ENCODE measurements at places on chromosomes 6 and 20.

- peak; percentile 82 for DNase-seq
Observed at GRCh38 chr6:130885392-130886192, 58.4 kb downstream of the SMLR1 start.

DNA sequence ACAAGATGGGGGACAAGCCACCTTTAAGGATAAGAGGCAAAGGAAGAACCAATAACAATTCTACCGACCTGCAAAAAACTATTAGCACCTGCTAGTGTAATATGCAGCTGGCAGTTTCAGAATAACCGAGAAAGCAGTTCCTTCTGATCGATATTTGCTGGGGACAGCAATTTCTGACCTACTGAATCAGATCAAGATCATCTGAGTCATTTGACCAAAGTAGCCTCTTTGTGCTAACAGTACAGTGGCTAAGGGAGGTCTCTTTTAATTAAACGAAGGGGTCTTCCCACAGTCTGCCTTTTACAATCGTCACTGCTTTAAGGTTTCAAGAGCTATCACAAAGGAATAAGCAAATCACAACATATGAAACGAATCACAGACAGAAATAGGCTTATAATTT is 318.9 kb downstream of the BTBD9 start:
- no peak for DNase-seq

- no peak for DNase-seq
Observed at GRCh38 chr20:62387219-62387913, 463 bp downstream of the RPS21 start.

- no peak for DNase-seq
Observed at GRCh38 chr6:149833651-149834050, 30.5 kb downstream of the LRP11 start.

DNA sequence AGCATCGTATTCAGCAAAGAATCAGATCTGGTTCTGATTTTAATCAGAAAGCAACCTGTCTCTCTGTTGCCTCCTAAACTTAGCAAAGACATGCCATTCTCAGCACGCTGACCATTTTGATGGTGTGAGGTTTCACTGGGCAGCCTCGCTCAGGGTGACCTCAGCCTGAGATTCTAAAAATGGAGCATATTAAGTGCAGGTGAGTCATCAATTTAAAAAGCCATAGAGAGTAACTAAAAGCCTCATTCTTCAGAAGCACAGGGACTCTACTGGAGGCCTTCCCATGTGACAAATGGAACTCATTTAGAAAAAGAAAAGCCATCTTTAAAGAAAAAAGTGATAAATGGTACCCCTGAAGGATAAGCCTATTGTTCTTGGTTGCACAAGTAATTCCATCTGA is 91.3 kb downstream of the FILIP1 start:
- DNase-seq: peak; percentile 88

GRCh38 chr6:170102038-170102437 is 188.8 kb downstream of the DLL1 start:
- no peak for DNase-seq

DNA sequence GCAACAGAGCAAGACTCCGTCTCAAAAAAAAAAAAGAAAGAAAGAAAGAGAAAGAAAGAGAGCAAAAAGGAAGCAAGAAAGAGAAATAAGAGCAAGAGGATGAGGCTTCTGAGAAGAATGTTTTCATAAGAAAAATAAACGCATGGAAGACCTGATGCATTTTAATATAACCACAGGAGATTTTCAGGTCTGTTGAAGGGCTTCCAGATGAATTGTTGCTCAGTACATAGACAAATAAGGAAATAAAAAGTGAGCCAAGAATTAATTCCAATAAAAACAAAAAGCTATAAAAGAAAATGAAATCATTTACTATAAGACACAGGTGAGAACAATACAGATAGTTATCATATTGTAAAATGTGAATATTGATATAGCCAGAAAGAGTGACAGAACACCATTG is 43.5 kb downstream of the PERP start:
- no peak for DNase-seq

DNA sequence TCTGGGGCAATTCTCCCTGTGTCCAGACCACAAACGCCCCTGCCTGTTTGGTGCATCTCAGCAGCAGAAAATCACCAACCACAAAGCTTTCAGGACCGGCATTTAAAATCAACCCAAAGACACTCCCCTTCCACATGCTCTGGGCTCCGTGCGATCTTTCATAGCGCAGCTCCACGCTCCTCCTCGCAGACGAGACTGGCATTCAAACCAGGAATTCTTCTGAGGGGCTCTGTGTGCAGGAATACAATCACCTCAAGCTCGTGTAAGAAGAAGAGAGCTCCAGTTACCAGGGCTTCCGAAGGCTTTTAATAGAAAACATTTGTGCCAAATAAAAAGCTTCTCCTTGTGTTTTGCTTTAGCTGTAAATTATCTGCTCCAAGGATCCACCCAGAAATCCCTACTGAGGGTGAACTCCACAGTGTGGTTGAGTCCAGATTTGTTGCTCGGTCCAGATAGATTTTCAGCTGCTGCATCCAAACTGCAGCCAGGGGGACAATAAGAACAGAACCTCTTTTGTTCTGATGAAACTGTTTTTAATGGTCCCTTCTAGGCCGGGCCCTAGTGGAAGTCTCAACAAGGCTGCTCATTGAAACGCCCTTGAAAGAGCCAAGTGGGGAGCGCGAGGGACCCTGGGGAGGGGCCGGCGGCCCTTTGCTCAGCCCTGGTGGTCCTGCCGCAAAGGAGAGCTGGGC is 16.4 kb upstream of the BMP7 start:
- no peak for DNase-seq

- no peak for DNase-seq
Observed at GRCh38 chr6:31397901-31398525, 5.4 kb upstream of the MICA start.

DNA sequence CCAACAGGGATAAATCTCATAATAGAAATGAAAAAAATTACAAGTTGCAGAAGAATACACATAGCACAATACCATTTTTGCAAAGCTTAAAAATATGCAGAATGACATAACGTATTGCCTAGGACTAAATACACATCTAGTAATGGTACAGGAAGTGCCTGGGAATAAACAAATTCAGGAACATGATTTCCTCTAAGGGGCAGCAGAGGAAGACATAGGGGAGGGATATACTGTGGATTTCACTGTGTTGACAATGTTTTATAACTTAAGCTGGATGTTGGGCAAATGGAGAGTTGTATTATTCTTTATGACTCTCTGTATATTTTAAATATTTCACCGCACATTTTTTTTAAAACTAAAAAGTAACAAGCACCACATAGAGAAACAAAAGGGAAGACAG is 5.6 kb upstream of the GLO1 start:
- no peak for DNase-seq

DNA sequence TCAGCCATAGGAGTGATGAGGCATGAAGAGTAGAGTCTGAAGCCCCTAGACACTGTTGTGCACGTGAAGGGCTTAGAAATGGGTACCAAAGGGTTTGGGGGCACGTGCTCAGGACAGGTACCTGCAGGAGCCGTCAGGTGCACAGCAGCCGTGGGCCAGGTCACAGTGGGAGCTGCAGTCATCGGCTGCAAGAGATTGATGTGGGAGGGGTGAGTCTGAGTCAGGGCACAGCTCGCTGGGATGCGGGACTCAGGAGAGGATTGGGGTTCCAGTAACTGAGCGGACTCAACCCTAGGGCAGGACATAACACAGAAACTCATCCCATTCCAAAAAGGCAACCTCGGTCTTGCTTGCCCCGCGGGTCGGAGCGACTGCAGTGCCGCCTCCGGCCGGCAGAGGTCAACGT is 1.1 kb downstream of the DLK2 start:
- no peak for DNase-seq

- DNase-seq: no peak
Observed at GRCh38 chr6:82084324-82084920, 163.1 kb downstream of the IBTK start.

DNA sequence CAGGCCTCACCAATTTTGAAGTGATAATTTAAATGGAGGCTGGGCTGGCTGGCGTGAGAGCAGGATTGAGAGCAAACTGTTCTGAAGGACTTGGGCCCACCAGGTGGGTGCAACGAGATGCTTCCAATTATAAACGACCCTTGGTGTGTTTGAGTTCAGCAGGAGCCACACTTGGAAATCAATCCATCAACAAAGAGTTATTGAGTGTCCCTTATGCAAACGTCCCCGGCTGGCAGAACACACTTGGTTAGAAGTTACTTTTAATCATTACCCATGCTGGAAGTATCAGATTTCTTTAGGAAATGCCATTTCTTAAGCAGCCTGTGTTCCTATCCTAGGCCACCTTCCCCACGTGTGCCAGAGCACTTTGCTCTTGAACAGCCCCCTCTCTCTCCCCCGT is 37.8 kb upstream of the ZNF831 start:
- DNase-seq: no peak

DNA sequence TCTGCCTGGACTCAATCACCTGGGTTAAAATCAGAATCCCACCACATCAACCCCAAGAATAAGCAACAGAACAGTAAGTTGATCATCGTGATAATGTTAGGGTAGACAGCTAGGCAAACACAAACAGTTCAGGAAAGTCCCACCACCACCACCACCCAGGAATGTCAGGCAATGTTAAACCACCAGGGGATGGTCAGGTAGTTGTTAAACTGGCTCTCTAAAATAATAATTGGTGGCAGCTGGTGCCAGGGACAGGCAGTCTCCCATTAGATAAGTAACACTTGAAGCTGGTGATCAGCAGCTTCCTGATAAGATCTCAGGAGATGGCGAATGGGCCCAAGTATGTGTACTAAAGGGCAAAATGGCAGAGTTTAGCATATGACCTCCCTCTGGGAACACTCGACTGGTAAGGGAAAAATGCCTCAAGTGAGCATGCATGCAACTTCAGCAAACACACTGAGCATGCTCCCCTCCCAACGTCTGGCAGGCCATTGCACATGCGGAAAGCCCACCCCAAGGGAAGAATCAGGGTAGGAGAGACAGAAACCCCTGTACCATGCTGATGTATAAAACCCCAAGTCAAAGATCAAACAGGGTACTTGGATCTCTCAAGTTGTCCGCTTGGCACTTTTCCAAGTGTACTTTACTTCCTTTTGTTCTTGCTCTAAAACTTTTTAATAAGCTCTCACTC is 66.6 kb downstream of the IPCEF1 start:
- no peak for DNase-seq

- DNase-seq: no peak
Observed at GRCh38 chr20:215796-216195, 11.3 kb upstream of the DEFB129 start.

DNA sequence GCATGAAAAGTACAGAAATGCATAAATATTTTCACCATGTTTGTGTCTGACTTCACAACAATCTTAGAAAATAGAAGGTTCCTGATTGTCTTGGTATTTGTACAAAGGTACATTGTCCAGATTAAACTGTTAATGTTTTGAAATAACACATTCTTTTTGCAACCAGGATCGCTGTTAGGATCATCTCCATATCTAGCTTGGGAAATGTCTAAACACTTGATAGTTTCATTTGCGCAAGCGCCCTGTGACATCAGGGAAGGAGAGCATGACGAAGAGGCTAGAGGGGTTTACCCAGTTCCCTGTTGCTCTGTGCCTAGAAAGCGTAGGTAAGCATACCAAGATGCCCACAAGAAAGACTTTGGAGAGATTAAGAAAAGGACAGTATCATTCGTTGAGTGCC is 19.4 kb downstream of the ALDH8A1 start:
- no peak for DNase-seq

- no peak for DNase-seq
Observed at GRCh38 chr6:118678866-118679265, 27.5 kb upstream of the CEP85L start.

DNA sequence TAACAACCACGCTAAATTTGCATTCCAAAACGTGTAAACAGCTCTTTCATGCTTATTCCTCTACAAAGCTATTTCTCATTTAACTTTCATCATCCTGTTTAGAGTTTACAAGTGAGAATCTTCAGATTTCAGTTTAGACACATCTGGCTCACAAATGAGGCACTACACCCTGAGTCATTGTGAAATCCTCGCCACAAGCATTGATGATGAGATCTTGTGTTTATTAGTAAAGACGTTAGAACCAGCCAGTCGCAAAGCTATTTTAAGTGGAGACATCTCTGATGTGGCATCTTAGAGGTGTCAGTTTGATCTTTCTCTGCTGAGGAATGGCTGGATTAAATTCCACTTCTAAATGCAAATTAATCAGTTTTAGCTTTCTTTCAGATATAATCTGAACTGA is 8.3 kb upstream of the ISM1 start:
- DNase-seq: no peak

GRCh38 chr6:79707621-79708020 is 76.5 kb downstream of the SH3BGRL2 start:
- no peak for DNase-seq

DNA sequence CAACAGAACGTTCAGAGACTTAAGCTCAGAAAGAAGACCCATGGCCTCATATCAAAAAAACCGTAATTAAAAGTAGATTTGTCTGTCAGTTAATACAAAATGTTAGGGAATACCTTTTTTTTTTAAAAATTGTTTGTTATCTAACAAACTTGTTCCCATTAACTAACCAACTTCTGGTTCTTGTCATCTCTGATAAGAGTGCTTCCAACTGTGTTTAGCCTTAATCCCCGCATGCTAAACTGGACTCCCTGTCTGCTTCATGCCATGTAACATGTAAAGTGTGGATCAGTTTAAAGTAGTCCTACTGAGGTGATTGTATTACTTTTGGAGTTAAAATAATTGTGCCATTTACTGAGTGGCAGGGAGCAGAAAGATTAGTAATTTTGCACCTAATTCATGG is 6.3 kb downstream of the JARID2 start:
- no peak for DNase-seq

- peak; percentile 57 for DNase-seq
Observed at GRCh38 chr6:100880853-100881706, at the start of gene ASCC3. TSS of gene ASCC3 (minus strand) at chr6:100881329. CDS start at chr6:100867997, 13,332 bp downstream.

GRCh38 chr6:29502181-29502580 is 14.4 kb upstream of the MAS1L start:
- DNase-seq: no peak

- DNase-seq: no peak
Observed at GRCh38 chr6:75299801-75300530, 15.4 kb upstream of the TMEM30A start.

- no peak for DNase-seq
Observed at GRCh38 chr6:6217855-6218758, 102.4 kb downstream of the F13A1 start.

- DNase-seq: peak; percentile 2
Observed at GRCh38 chr6:43211955-43212354, 17.3 kb downstream of the DNPH1 start.

DNA sequence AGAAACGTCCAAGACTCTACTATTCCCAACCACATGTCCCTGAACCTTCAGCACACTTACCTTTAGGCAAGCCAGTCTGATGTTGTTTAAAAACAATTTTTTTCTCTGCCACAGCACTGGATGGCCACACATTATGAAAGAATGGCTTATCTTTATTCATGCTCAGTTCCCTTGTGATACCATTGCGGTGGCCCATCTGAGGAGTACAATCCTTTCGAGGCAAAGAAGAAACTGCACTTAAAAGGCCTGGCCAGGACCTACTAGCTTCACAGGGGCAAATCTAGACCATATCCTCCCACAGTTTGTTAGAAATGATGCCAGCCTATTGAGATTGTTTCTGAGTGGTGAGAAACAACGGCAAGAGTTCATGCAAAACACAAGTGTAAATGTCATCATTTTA is 88.4 kb upstream of the PLEKHG1 start:
- no peak for DNase-seq

- DNase-seq: no peak
Observed at GRCh38 chr6:158630938-158631616, 13.5 kb downstream of the DYNLT1 start.

- DNase-seq: no peak
Observed at GRCh38 chr20:47484303-47484702, 17.4 kb upstream of the NCOA3 start.

GRCh38 chr6:148793721-148794120 is 46.9 kb downstream of the UST start:
- DNase-seq: no peak
